ENCODE measurements at places on chromosomes 1 and 21.

GRCh38 chr1:210738256-210738655 is 395.7 kb downstream of the KCNH1 start:
- DNase-seq, result no peak

DNA sequence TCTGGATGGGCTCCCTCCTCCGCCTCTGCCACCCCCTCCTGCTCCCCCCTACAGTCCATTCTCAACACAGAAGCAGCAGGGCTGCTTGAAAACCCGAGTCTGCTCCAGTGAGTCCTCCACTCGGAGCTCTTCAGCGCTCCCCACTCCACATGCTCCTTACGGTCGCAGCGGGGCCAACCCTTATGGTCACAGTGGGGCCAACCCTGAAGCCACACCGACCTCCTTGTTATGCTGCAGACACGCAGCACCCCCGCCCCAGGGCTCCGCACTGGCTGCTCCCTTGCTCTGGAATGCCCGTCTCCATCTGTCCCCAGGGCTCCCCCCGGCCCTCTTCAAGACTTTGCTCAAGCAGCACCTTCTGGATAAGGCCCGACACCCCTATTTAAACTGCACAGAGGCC is 22.6 kb downstream of the GPR157 start:
- DNase-seq, result no peak

GRCh38 chr1:169676001-169676400 is 35.4 kb downstream of the SELL start:
- no peak for DNase-seq

- no peak for DNase-seq
These were observed 56.1 kb downstream of the ATP2B4 start for GRCh38 chr1:203682473-203683383.

GRCh38 chr1:91498035-91498434 is 2.6 kb upstream of the CDC7 start:
- DNase-seq, result no peak

GRCh38 chr1:45687754-45688740 is at the start of gene TMEM69:
Gene TMEM69 (plus strand): TSS chr1:45688181. CDS start chr1:45691069, 2,888 bp downstream.
- peak; percentile 54 for DNase-seq

DNA sequence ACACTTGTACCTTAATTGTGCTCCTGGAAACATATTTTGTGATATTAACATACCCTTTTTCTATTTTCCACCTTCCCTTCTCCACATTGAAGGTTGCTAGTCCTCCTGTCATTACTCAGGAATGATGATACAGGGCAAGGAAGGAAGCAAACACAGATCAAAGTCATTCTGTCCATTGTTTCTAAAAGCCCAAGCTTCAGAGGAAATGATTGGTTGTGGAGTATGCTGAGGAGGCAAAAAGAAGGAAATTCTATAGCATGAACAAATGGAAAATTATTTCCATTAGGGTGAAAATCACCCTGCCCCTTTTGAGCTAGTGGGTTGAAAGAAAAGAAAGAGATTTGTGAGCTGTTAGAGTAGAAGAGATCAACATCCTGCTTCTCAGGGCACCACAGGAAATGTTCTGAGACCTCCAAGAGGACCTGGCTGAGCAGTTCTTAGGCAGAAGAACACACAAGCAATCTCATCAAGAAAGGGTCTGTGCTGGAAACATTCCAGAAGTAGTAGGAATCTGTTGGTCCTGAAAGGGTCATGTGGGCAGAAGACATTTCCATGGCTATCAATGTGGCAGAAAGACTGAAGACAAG is 29.0 kb upstream of the PRRX1 start:
- no peak for DNase-seq

DNA sequence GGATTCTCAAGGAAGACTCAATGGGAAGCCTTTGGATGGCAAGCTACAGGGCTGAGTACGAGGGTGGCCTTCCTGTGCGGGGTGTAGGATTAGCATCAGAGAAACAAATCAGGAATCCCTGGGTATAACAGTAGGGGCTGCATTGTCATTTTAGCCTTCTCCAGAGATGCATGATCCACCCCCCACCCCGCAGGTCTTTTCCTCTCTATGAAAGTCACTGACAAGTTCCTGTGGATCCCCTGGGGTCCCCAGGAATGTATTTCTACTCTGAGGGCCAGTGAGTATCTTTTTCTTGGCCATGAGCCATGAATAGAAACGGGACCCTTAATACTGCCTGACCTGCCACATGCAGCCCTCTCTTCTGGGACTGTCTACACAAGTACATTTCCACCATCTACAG is 473.0 kb upstream of the VAMP3 start:
- DNase-seq, result no peak

- no peak for DNase-seq
These were observed 161.6 kb upstream of the VAMP3 start for GRCh38 chr1:7609311-7609994.

GRCh38 chr1:34750610-34751009 is 4.2 kb upstream of the GJB5 start:
- DNase-seq, result no peak

DNA sequence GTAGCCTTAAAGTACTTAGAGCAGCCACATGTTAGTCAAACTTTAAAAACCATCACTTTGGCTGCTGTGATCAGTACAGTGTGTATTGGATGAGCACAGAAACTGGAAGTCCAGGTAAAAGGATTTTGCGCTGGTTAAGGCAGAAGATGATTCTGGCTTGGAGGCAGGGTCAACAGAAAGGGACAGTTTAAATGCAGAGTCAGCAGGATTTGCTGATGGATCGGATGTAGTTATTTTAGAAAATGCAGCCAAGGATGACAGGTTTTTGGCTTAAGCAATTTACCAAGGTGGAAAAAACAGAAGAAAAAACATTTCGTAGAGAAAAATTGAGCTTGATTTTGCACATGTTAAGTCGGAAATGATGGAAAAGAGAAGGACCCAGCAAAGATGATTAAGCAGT is 45.9 kb upstream of the MORC3 start:
- DNase-seq, result no peak

DNA sequence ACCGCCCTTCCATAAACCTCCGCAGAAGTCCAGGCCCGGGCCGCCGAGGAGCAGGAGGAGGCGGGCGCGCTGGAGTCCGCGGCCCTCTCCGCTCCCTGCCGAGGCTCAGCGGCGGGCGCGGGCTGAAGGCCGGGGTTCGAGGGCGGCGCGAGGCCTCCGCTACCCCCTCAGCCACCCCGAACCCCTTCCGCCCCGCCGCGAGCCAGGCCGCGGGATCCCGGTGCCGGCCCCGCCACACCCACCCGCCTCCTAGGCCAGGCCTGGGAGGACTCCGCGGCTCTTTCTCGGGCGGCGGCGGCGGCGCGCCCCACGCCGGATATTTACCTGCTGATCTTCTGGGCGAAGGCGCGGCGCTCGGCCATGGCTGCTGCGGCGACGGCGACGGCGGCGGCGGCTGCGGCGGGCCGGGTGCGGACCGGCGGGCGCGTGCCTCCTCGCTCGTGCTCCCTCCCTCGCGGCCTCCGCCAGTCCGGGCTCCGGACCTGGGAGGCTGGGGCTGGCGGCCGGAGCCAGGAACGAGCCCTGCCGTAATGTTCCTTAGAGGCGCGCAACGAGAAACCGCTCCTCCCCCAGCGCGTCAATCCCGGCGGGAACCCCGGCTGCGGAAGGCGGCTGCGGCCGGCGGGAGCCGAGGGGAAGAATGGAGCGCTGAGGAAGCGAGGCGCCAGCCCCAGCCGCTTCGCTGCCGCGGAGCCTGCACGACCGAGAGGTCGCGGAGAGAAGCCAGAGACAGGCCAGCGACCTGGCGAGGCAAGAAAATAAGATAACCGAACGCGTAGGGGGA is at the start of gene DOCK7:
TSS of gene DOCK7 (minus strand) at position 484 of the 784 bp plus-strand sequence. CDS start at position 362, 122 bp downstream.
- no peak for DNase-seq

DNA sequence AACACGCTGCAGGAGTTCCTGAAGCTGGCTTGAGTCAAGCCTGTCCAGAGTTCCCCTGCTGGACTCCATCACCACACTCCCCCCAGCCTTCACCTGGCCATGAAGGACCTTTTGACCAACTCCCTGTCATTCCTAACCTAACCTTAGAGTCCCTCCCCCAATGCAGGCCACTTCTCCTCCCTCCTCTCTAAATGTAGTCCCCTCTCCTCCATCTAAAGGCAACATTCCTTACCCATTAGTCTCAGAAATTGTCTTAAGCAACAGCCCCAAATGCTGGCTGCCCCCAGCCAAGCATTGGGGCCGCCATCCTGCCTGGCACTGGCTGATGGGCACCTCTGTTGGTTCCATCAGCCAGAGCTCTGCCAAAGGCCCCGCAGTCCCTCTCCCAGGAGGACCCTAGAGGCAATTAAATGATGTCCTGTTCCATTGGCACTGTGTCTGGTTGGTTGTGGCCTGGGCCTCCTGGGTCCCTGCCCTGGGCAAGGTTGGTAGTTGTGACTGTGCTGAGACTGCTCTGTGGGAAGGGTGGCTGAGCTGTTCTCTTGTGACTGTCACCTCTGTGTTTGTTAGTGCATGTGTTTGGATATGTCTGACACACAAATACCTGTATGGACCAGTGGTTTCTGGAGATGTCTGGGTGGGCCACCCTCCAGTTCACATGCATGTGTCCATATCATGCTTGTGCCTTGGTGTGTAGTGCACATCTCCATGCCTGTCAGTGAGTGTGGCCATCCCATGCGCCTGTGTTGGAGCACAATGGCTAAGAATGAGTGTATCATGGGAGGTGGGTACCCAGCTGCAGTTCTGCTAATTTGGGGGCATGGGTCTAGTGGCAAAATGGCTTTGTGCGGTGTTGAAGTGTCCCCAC is 1.4 kb downstream of the SH3BGRL3 start:
- DNase-seq, result no peak

DNA sequence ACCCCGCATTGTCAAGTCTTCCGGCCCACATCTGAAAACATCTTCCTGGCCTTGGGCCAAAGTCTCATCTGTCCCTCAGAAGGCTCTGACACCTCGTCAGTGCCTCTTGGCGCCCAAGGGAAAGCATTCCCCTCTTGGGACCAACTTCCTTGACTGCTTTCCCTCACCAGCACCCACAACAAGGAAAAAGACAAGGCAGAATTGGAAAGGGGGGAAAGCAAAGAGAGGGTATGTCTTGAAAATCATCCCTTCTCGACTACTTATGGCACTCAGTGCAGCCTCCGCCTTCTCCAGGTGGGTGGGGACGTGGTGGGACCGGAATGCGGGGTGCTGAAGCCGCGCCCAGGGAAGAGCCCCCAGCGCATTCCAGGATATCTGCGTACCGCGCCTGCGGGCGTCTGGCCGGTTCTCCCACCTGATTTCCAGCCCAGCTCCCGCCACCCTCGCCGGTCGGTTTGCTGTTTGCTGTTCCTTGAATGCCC is 554 bp upstream of the SLC39A1 start:
- no peak for DNase-seq

DNA sequence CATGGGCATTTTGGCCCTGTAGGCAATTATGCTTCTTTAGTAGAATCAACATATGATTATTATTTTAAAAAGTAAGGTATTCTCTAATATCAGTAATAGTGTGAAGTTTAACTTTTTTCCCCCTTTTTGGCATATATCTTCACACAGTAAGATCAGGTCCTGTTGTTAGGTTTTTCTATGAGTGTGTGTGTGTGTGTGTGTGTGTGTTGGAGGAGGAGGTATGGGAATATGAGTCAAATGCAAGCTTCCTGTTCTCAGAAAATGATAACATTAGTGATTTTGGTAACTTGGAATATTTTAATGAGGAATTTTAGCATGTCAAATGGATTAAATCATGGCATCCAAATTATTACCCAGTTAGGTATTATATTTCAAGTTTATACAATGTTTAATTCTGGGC is 65.8 kb upstream of the BCL10 start:
- DNase-seq, result no peak
